ENCODE measurements at places on chromosomes 2 and 18.

- H3K27me3 ChIP-seq, result no peaks in the 10 kb centered on the region
- H3K4me3 ChIP-seq, result no peak overlapping the region
- H3K4me1 ChIP-seq, result no peaks in the 10 kb centered on the region
Measured at GRCh38 chr2:146457221-146457620, 1387.6 kb upstream of the ACVR2A start.

DNA sequence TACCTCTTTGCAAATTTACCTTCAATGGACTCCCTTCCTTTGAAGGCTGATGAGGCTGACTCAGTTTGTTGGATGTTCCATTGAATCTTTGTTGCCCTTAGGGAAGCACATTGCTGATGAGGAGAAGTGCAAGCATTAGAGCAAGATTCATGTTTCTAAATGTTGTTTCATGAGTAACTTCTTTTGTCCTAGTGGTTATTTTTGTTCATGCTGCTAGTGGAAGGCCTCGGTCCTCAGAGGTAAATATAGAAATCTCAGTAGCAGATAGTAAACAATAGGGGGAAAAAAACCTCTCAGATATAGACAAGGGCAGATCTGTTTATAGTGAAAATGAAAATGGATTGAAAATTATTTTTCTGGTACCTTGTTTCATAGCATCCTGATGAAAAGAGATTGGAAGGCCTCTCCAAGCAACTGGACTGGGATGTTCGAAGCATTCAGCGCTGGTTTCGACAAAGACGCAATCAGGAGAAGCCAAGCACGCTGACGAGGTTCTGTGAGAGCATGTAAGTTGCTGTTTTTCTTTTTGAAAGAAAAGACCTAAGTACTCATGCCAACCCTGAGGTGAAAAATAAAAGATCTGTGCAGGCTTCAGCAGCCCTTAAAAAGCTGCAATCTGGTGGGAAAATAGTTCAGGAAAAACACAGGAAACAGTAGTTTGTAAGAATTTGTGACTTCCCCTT, 104.9 kb downstream of the CERS6 start:
- H3K4me1 ChIP-seq, result peaks cover 10% of the 10 kb centered on the region
- no peak overlapping the region for H3K4me3 ChIP-seq
- H3K27me3 ChIP-seq, result no peaks in the 10 kb centered on the region
- no peak for DNase-seq

- H3K36me3 ChIP-seq, result peaks cover 20% of the 10 kb centered on the region
- no peak overlapping the region for H3K4me3 ChIP-seq
- no peak overlapping the region for H3K27ac ChIP-seq
- H3K4me1 ChIP-seq, result no peaks in the 10 kb centered on the region
Measured at GRCh38 chr2:73444202-73444601, 58.6 kb downstream of the ALMS1 start.

GRCh38 chr18:40365526-40365925, 1589.5 kb upstream of the PIK3C3 start:
- no peak overlapping the region for H3K4me3 ChIP-seq
- H3K27ac ChIP-seq, result no peak overlapping the region
- DNase-seq, result no peak
- H3K4me1 ChIP-seq, result no peaks in the 10 kb centered on the region
- H3K36me3 ChIP-seq, result no peaks in the 10 kb centered on the region

DNA sequence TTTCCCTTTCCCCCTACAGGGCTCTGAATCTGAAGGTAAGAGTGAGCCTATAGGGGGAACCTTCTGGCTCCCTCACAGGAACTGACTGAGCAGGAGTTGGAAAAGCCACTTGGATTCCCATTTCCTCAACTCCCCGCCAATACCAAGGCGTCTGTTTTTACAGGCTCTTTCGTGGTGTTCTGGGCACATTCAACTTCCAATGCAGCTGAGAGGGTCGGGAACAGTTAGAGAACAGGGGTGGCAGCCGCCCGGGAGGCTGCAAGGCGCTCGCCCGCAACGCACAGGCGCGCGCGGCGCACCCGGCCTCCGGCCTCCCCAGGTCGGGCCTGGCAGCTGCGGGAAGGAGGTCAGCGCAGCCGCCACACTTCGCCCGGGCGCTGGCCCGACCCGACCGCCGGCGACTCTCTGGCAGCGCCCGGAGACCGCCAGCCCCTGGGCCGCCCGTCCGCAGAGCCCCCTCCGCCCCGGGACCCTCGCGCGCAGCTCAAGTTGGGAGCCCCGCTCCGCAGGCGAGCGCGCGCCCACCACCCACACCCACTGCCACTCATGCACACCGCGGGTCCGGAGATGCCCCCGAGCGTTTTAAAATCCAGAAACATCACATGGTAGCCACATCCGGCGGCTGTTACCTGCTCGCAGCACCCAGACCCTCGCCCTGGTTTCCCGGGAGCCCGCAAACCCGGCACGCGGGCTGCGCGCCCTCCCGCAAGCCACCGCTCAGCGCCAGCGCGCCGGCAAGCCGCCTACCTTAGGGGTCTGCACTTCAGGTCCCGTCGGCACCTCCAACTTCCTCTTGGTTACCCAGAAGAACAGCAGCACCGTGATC, 816 bp downstream of the GALNT14 start:
- H3K27ac ChIP-seq, result no peak overlapping the region
- peaks cover 57% of the 10 kb centered on the region for H3K27me3 ChIP-seq
- H3K36me3 ChIP-seq, result no peaks in the 10 kb centered on the region
- peaks cover 7% of the 10 kb centered on the region for H3K4me1 ChIP-seq
- no peak for DNase-seq

Data from activated CD4-positive, alpha-beta T cell treated with anti-CD3 and anti-CD28 coated beads, Interleukin-2, amount 10 ng/mL, durations not matched to agents 7 days and 5 days (primary cell).